ENCODE measurements at places on chromosomes 2 and 18.
A peak's percentile ranks its signal among the peaks of the same experiment; 100 is the strongest.

DNA sequence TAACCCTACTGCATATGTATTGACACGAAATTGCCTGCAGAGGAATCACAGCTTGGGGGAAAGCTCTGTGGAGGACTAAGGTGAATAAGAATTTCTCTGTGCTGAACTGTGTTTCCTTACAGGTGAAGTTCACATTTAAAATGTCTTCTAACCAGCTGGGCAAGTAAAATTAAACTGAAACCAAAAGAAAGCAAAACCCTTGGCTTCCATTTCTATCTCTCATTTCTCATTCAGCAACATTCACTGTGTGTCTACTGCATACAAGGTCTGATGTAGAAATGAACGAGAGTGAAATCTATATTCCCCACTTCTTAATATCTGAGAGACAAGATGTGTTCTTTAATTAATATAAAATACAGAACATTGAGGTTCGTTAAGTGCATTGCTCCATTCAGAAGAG, 397.3 kb downstream of the SOX11 start:
- DNase-seq = no peak

- no peak for DNase-seq
Measured at GRCh38 chr2:169139993-169140767, 70.8 kb downstream of the DHRS9 start.

- DNase-seq = no peak
Measured at GRCh38 chr18:52046842-52047241, 293.2 kb upstream of the DCC start.

DNA sequence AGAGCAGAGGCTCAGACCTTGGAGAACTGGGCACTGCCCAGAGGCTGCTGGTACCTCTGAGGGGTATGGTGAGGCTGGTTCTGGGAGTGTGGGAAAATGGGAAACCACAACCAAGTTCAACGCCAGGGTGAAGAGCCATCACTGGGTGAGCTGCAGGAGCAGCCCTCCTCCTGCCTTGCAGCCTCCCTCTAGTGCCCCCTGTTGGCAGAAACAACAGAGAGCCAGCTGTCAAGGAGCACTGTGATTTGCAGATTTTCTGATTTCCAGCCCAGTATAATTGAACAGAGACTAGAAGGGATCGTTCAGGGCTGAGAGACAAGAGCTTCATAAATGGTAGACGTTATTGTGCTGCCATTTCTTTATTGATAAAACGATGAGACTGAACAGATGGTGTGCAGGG, 50.5 kb downstream of the MAPK4 start:
- no peak for DNase-seq

- no peak for DNase-seq
Measured at GRCh38 chr2:25257032-25257552, 84.6 kb downstream of the DNMT3A start.

- DNase-seq = no peak
Measured at GRCh38 chr2:151827564-151828142, 568 bp downstream of the ARL5A start.

GRCh38 chr18:49778826-49779465, 34.4 kb downstream of the ACAA2 start:
- DNase-seq = no peak

DNA sequence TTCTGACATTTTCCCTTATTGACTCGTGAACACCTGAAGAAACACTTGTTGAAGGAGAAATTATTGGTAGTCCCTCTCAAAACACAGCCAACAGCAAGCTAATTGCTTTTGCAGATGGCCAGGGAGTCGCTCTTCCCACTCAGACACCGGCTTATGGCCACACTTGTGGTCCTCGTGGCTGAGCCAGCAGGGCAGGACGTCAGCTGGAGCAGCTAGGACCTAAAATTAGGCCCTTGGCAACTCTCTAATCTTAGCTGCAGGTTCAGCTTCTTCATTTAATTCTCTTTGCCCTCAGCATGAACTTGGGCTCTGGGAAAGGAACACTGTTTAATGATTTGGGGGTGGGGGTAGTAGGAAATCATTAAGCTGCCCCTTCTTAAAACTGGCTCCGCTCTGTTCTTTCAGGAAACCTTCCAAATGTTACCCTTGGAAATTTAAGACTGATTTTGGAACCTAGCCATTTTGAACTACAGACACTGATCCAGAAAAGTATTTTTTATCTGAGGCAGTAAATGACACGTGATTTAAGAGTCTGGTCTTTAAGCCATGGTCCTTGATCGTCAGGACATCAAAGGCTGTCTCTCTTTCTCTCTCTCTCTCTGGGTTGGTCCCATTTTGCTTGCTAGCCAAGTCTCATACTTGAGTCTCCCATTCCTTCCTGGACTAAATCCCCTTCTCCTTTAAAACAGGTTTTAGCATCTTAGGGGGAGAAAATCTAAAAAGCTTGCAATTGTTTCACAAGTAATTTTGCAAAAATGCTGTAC, 77.5 kb downstream of the CDK15 start:
- no peak for DNase-seq

GRCh38 chr18:35443847-35444246, 53.9 kb downstream of the INO80C start:
- no peak for DNase-seq

GRCh38 chr2:43986600-43986999, 9.2 kb downstream of the LRPPRC start:
- DNase-seq = no peak

- DNase-seq = no peak
Measured at GRCh38 chr18:77084688-77085035, 47.9 kb downstream of the MBP start.

- DNase-seq = no peak
Measured at GRCh38 chr2:121076885-121077549, 208.0 kb downstream of the TFCP2L1 start.

- no peak for DNase-seq
Measured at GRCh38 chr2:217263756-217264155, 403.9 kb upstream of the TNP1 start.

GRCh38 chr2:236968101-236968879, 117.4 kb upstream of the COPS8 start:
- DNase-seq = no peak

DNA sequence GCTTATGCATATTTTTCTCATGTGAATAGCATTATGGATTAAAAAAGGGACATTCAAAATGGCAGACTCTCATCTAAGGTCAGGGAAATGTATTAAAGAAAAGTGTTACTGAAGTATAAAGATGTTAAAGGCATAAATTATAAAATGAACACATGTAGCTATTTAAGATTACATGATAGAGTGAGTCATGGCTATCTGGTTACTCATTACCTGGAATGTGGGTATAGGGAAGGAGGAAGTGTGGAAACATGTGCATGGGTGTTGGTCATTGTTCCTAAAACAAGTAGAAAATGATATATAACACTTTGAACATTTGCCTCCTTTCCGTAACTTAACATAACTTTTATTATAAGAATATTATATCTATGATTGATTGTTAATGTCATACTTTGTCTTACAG, 66.4 kb downstream of the MYO1B start:
- no peak for DNase-seq

DNA sequence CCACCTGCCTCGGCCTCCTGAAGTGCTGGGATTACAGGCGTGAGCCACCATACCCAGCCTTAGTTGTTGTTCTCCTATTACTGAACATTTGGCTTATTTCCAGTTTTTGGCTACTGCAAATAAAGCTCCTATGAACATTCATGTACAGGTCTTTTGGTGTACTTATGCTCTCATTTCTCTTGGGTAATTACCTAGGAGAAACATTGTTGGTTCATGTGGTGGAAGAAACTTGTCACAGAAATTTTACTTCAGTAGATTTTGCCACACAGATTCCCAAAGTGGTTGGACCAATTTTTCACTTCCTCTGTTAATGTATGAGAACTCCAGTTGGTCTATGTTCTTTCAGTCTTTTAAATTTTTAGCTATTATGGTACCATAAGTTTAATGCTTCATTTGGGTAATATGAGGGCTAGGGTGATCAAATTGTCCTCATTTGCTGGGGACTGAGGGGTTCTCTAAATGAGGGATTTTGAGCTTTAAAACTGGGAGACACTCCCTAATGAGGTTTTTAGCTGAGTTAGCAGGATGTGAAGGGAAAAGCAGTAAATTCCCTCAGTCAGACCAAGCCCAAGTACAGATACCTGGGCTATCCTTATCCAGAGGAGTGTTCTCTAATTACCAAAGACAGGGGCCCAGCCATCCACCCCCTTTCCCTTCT, 33.9 kb downstream of the MTA3 start:
- DNase-seq = no peak

- no peak for DNase-seq
Measured at GRCh38 chr2:48695991-48696390, 59.5 kb downstream of the LHCGR start.

GRCh38 chr2:188808947-188809355, 165.2 kb upstream of the COL3A1 start:
- no peak for DNase-seq

DNA sequence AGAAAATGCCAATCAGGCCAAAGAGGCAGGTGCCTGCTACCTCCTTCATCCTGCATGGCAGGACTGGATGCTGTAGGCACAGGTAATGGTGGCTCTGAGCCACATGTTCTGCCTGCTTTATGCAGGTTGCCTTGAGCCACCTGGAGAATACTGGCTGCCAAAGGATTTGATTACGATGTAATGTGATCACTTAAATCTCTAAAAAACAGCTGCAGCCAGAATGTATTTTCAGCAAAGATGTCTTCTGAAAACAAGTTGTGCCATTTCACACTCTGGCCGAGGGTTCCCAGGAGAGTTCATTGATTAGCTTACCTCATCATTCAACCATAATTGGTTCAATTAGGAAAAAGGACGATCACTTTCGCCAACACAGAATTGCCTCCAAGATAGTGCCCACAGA, 17.9 kb upstream of the MSGN1 start:
- DNase-seq = no peak

DNA sequence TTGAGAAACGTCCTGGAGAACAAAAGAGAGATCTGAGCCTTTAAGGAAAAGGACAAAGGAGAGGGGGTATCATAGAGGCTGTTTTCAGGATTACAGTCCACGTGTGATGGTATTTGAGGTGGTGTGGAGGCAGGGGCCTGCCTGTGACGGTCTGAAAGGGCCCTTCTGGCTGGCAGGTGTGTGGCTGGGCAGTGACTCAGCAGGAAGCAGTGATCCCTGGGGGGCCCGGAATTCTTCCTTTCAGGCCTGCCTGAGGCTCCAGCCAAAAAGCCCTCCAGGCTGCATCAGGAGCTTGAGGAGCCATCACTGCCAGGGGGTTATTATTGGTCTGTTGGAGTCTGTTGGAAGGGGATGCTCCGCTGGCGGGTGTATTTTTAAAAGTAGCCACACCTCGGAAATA, 97.2 kb upstream of the TMEM18 start:
- no peak for DNase-seq

- DNase-seq = no peak
Measured at GRCh38 chr2:120660771-120661459, 74.8 kb upstream of the GLI2 start.

- no peak for DNase-seq
Measured at GRCh38 chr2:219951099-219951498, 323.7 kb downstream of the SLC4A3 start.

DNA sequence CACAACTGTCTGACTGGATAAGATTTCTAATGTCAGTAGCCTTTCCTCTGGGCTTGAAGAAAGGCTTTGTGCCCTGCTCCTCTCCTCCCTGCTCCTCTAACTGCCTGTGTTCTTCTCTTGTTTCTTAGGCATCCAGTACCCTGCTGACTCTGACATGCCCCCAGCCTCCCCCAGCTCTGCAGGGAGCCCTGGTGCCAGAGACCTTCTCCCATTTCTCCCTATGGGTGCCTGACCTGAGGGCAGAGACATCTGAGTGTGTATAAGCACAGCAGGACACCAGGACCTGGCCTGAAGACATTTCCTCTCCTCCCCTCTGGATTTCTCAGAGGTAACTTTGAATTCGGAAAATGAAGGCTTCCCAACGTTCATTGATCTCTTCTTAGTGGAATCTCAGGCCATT, 23.6 kb downstream of the RNF144A start:
- no peak for DNase-seq

DNA sequence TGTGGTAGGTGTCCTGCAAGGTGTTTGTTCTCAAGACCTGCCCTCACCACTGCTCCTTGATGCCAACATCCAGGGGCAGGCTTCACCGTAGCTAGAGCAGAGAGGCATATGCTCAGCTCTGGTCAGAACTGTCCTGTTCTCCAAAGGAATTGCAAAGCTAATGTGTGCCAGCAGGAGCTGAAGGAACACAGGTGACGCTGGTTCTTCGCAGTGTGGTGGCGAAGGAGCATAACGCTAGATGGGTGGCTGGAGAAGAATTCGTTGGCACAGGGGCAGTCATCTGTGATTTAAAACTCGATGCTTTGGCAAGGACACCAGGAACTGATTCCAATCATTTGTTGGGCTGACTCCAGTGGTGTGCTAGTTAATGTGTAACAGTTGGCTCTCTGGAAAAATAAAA, 11.4 kb upstream of the PER2 start:
- no peak for DNase-seq

DNA sequence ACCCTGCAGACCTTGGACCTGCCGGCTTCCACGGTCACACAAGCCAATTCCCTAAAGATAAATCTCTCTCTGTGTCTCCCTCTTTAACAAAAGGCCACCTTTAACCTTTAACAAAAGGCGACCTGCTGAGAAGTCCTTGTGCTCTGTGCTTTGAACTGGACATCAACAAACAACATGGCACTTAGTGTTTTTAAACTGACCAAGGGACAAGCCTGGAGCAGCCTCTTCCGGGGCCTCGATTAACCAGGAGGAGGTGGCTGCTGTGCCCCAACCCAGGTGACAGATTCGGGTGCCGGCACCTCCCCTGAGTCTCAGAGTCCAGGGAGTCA, 135.3 kb downstream of the RTP5 start:
- no peak for DNase-seq

GRCh38 chr2:105100046-105100840, 62.4 kb downstream of the MRPS9 start:
- DNase-seq = no peak

GRCh38 chr2:10375570-10376281, 72.4 kb downstream of the ODC1 start:
- no peak for DNase-seq

GRCh38 chr2:134207589-134208209, 46.2 kb upstream of the MGAT5 start:
- DNase-seq = no peak

- no peak for DNase-seq
Measured at GRCh38 chr2:141906678-141907077, 224.1 kb downstream of the LRP1B start.

- DNase-seq = no peak
Measured at GRCh38 chr2:180328795-180329422, 321.8 kb upstream of the CWC22 start.

GRCh38 chr2:12273111-12273510, 443.6 kb upstream of the TRIB2 start:
- no peak for DNase-seq

- DNase-seq = no peak
Measured at GRCh38 chr18:11516751-11517503, 92.5 kb upstream of the SLC35G4 start.

DNA sequence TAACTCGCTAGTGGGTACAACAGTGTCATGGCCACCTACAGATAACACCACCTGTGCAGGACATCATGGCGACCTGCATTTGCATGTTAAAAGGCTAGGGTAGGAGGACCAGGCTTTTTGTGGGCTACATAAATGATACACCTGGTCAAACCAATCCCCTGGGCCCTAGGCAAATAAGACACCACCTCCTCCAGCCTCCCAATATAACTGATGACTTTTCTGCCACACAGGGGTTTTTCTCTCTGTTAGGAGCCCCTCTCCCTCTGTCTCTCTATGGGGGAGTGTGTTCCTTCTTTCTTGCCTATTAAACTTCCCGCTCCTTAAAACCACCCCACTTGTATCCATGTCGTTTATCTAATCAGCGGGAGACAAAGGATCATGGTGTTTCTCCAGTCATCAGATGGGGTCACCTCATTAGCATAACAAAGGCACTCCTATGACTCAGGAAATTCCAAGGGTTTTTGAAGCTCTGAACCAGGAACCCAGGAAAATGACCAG, 10.8 kb upstream of the BUB1 start:
- no peak for DNase-seq

GRCh38 chr2:114543236-114543766, 100.9 kb downstream of the DPP10 start:
- peak; percentile 46 for DNase-seq

Measured in right renal cortex interstitium (tissue), 3 donors.